PC-3 (cell line): ENCODE measurements at places on chromosomes 6 and 20.
A peak's percentile ranks its signal among the peaks of the same experiment; 100 is the strongest.

- no peak for DNase-seq
These were observed 1.1 kb downstream of the SNAI1 start for GRCh38 chr20:49983848-49984408.

GRCh38 chr6:74585753-74586152 lies 620.1 kb downstream of the COL12A1 start:
- DNase-seq = peak; percentile 62

- DNase-seq = no peak
These were observed 49.2 kb upstream of the MAP7 start for GRCh38 chr6:136599329-136600011.

- no peak for DNase-seq
These were observed 36.4 kb downstream of the LRRN4 start for GRCh38 chr20:6017467-6017866.

DNA sequence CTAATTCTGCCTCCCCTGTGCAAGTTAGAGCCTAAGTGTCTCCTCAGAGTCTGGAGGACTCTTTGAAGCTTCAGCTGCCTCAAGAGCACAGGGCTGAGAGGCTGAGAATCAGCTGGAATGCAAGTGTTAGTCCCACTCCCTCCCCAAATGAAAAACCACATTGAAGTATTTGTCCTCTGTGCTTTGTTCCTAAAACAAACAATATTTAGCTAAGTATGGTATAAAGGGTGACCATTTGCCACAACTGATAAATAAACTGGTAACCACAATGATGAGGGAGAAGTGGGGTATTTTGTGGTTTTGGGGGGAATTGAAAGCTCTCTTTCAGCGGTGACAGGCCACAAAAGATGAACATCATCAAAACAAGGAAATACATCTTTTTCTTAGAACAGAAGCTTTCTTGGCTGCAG lies 91.7 kb upstream of the HDDC2 start:
- DNase-seq = no peak

- DNase-seq = peak; percentile 74
These were observed 1.3 kb upstream of the UNC5CL start for GRCh38 chr6:41040101-41040939.
